Bronchial epithelial cell (primary cell): ENCODE measurements at places on chromosomes 16 and 17. TPM values are rescaled to one million over a fixed set of nuclear protein-coding genes. Genes with fewer than 3 reads are reported as not detected.

- DNase-seq, result no peak
These were observed 263.7 kb upstream of the RPL38 start for GRCh38 chr17:73939806-73940205.

DNA sequence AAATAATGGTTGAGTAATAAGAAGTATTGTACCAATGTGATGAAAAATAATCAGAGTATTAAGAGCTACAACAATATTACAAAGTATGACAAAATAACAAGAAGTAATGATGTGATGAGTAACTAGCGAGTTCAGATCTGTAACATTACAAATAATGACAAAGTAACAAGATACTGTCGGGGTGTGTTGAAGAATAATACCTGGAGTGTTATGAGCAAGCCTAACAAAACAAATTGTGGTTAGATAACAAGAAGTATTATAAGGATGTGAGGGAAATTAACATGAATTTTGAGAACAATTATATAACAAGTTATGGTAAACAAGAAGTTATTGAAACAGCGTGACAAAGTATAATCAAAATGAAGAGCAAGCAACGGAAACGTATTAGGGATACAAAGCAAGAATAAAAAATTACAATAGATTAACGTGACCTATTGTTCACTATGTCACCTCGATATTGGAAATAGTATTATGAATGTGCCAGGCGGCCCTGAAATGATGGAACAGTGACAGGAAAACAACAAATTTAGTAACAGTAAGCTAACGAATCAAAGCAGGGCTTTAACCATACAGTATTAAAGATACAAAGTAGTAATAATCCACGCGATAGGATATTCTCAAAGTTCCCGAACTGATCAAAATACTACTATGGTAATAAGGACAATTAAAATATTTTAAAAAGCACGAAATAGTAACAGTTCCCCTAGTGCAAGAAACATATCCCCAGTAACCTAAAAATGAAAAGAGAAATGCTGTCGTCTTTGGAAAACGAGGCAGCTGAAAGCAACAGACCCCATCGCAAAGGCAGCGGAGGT lies 1.6 kb downstream of the TBX4 start:
- peak; percentile 76 for DNase-seq

DNA sequence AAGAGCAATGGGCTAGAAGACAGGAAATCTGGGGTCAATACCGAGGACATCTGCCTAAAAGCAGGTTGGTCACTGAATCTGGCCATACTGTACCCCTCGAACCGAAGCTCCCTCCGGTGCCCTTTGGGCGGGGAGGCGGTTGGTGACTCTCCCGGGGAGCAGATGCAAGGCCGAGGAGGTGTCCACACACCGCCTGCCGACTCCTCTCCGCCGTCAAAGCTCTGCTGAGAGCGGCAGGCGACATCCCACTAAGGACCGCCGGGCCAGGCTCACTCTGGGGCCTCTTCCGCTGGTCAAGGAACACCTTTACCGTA lies 458 bp downstream of the ZNF200 start:
- DNase-seq, result no peak

GRCh38 chr16:82852388-82853008 lies 225.7 kb downstream of the CDH13 start:
- DNase-seq, result no peak

GRCh38 chr16:49382916-49383315 lies 9.3 kb downstream of the C16orf78 start:
- no peak for DNase-seq

- DNase-seq, result no peak
These were observed 76.9 kb downstream of the TEX14 start for GRCh38 chr17:58614859-58615459.

DNA sequence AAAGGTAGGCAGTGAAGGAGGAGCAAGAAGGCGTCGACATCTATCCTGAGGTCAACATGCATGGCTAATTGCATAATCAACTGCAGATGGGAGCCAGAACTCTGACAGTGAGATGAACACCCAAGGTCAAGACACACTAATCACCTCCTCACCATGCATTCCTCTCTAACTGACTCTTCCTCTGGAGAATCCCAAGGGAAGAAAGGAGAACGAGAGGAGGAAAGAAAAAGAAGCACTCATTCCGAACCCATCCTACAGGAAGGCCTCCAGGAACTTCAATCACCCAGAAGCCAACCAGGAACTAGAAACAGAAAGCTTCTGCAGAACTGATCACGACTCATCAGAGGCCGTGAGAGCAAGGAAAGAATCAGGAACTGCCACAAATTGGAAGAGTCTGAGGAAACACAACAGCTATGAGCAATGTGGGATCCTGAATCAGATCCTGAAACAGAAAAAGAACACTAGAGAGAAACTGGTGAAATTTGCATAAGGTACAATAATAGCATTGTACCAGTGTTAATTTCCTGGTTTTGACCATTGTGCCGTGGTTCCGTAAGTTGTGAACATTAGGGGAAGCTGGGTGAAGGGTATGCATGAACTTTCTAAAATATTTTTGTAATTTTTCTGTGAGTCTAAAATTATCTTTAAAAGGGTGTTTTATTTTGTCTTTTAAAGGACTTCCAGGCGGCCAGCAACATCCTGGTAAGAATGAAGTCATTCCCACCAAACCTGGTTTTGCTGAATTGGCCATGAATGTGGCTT lies 10.0 kb upstream of the BEAN1 start:
- peak; percentile 77 for DNase-seq

- no peak for DNase-seq
These were observed 8.2 kb upstream of the CCL2 start for GRCh38 chr17:34246881-34247280.

- DNase-seq, result no peak
These were observed 1.8 kb downstream of the SYNGR3 start for GRCh38 chr16:1991588-1991947.

DNA sequence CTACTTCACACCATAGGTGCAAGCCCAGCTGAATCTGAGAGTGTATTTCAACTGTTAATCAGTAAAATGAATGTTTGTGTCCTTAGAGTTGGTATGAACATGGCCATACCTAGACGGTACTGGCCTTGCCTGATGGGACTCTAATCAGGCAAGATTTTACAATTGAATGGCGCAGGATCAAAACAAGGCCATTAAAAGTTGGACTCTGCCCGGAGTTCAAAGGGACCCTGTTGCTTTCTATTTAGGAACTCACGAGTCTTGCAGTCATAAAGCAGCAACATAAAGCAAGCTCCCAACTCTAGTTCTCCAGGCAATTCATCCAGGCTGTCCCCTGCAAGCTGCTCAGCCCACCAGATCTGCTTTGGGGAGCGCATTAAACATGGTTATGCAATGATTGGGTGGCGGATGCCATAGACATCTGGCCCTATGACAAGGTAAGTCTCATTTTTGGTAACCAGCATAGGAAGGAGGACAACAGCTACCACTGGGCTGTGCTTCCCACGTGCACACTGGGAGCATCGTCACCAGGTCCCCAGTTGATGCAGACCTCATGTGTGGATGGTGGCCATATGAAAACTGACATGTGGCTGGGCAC lies 8.8 kb downstream of the TMEM186 start:
- no peak for DNase-seq

GRCh38 chr17:349666-350065 lies 2.9 kb downstream of the RPH3AL start:
- no peak for DNase-seq

- no peak for DNase-seq
These were observed 144.0 kb downstream of the STX8 start for GRCh38 chr17:9431620-9432019.

GRCh38 chr17:31598921-31599571 lies 207.6 kb downstream of the RAB11FIP4 start:
- DNase-seq, result peak; percentile 25

- DNase-seq, result no peak
These were observed 64.4 kb upstream of the LRRC37A3 start for GRCh38 chr17:64983708-64984107.

DNA sequence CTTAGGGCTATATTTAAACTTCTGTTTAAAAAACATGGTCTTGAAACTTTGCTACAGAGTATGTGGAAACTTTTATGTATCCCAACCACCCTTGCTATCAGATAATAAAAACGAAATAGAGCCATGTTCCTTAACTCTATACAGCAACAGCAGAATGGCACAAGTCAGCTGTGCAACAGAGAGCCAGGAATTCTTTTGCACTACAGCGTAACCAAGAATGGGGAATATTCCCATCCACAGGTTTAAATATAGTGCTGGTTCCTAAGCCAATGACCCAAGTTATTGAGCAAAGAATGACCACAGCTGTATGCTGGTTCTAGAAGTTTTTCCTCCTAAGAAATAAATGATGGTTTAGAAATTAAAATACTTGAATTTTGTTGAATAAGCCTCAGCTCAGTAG lies 33.1 kb downstream of the SETD6 start:
- no peak for DNase-seq

DNA sequence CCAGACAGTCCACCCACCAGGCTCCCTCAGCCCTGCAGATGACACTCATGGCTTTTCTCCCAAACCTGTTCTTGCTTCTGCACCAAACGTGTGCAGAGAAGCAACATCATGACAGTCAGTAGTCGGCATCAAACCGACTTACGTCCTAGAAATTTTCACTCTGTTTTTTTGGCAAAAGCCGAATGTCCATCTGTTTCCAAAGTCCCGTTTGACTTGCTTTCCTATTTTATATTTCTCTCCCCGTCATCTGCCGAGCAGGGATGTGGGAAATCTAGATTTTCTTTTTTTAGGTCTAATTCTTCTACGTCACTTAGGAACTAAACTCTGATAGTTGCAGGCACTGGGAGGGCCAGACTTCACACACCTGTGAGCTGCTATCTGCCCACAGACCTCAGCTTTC lies 104.9 kb downstream of the RMI2 start:
- no peak for DNase-seq

GRCh38 chr16:69932691-69933392 lies 18.3 kb upstream of the CLEC18A start:
- no peak for DNase-seq

DNA sequence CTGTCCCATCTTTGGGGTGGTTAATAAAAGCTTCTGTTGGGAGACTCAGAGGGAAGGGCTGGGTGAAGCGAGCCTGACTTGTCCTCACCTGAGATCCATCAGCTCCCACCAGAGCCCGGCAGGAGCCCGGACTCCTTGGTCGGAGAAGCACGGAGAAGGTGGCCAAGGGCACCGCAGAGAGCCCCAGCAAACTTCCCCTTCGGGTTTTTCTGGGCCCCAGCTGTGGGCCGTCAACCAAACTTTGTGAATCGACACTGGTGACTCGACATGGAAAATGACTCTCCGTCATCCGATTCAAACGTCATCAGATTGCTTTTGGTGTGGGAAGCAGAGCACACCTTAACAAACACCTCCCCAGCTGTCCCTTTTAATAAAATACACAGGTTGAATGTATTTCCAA lies 21.4 kb downstream of the ENPP7 start:
- DNase-seq, result no peak

GRCh38 chr17:67311575-67311974 lies 54.8 kb downstream of the PSMD12 start:
- DNase-seq, result no peak

DNA sequence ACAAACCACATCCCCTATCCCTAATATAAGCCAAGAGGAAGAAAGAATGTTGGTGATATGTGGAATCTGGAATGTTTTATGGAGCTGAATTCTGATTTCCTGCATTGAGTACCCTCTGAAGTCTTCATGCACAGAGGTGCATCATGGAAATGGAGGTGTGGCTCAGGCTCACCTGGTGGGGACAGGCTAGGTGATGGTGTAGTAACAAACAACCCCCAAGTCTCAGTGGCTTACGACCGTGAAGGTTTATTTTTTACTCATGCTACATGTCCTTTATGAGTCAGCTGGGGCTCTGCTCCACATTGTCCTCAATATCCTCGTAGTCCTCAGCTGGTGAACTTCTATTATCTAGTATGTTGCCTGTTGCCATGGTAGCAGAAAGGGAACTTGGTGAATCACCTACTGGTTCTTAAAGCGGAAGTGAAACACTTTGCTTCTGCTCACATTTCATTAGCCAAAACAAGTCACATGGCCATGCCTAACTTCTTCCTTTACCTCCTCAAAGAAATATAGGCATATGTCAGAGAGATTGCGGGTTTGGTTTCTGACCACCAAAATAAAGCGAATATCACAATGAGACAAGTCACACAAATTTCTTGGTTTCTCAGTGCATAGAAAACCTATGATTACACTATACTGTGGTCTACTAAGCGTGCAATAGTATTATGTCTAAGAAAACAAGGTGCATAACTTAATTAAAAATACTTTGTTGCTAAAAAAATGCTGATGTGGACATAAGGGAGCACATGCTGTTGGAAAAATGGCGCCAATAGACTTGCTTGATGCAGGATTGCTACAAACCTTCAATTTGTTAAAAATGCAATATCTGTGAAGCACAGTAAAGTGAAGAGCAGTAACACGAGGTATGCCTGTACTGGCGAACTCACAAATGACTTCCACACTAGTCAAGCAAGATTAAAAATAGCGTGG lies at the start of gene PMFBP1:
PMFBP1 (minus strand) TSS at position 51 of the 930 bp plus-strand sequence. CDS start 947 bp downstream, outside the sequence.
- DNase-seq, result peak; percentile 87

- DNase-seq, result no peak
These were observed 55.8 kb downstream of the ACTG1 start for GRCh38 chr17:81456798-81457197.

DNA sequence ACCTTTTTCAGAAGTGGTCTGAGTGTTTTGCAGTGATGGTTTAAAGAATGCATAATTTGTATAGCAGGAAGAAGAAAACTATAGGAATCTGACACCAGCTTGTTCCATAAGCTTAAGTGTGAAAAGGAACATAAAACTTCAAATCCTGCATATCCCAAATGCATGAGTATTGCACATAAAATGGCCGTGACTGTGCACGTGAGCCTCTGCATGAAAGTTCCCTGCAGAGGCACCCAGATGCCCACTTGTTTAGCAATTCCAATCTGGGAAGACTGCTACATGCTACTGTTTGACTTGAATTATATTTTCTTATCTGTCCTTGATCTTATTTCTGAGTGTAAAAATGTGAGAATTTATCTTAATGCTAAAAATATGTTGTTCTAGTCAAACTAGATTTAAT lies 21.5 kb downstream of the MARCHF10 start:
- no peak for DNase-seq

DNA sequence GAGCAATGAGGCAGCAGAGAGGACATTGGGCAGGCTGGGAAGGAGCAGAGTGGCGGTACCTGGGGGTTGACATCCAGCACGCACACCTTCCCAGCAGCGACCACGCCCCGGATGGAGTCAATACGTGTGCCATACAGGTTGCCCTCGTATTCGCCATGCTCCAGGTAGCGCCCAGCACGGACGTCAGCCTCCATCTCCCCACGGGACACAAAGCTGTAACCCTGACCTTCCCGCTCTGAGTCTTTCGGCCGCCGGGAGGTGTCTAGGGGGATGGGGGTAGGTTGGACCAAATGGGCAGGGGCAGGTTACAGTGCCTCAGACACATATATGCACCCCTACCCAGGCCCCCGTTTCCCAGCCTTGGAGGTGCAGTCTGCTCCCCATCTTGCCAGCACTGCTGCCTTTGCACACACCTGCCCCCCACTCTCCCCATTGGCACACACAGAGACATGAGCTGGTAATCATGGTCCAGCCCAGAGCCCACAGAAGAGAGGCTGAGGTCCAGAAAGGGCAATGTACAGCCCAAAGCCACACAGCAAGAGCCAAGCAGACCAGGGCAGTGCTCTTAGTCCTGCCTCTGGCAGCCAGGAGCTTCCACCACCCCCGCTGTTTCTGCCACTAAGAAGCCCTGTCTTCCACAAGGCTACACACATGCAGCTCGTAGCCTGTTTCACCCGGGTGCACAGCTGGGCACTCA lies 27.5 kb downstream of the MPP2 start:
- DNase-seq, result no peak

- DNase-seq, result no peak
These were observed 7.2 kb upstream of the MLYCD start for GRCh38 chr16:83891742-83892141.

TEX14 gene
- under 0.01 TPM in 1 of 2 replicates, not detected in the other for total RNA-seq

ZFP1 gene
- total RNA-seq, result 4.5 and 10.5 TPM in 2 replicates

GRB7 gene
- 9.0 and 14.0 TPM in 2 replicates for total RNA-seq

TLCD3B gene
- total RNA-seq, result not detected in 2 replicates

KRTAP9-2 gene
- not detected in 2 replicates for total RNA-seq

TMEM88 gene
- total RNA-seq, result 0.64 TPM in 1 of 2 replicates, not detected in the other

ABCA10 gene
- 0.79 and 1.3 TPM in 2 replicates for total RNA-seq

TBC1D28 gene
- total RNA-seq, result 0.53 TPM in 1 of 2 replicates, not detected in the other
